ENCODE measurements at places on chromosomes 6 and 20.

DNA sequence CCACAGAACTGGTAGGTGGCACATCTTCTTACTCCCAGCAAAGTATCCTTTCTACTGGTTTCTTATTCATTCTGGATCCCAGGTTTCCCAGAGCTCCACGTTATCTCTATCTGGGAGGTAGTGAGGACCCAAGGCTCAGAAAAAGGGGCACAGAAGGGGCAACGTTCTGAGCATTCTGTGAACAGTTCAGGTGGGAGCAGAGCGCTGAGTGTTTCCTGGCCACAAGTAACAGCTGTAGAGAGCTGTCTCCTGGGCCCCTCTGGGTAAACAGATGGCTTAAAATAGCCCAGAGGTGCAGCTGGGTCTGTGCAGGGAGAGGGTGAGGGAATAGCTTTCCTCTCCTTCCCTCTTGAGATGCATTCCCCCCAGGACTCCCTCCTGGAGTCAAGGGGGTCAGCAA lies 2.1 kb downstream of the APOBEC2 start:
- no peak for DNase-seq

DNA sequence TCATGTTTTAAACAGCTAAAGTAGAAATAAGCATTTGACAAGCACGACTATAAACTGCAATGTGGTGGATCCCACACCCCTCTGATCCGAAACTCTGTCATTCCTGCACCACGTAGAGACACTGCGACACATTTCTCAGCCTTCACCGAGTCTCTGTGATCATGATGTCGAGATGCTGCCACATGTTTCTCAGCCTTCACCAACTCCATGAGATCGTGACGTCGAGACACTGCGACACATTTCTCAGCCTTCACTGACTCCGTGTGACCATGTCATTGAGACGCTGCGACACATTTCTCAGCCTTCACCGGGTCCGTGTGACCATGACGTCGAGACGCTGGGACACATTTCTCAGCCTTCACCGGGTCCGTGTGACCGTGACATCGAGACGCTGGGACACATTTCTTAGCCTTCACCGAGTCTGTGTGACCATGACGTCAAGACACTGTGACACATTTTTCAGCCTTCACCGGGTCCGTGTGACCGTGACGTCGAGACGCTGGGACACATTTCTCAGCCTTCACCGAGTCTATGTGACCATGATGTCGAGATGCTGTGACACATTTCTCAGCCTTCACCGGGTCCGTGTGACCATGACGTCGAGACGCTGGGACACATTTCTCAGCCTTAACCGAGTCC lies 143.0 kb downstream of the TTLL2 start:
- no peak for DNase-seq

GRCh38 chr6:111444794-111445193 lies 38.2 kb downstream of the REV3L start:
- no peak for DNase-seq

DNA sequence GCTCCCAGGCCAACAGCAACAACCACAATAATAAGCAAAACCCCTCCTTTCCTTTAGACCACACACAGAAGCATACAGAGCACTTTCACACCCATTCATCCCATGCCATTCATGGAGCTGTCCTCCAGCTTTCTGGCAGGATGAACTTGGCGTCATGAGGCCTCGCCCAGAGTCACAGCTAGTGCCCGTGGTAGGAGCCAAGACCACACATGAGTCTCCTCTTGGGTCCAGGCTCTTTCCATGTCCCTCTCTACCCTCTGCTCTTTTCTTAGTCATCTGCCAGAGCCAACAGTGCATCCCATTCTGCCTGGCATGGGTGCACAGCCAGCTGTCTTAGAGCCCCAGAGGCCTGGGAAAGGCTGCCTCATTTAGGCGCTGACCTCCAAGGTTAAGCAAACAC lies 1.8 kb upstream of the TGM3 start:
- no peak for DNase-seq

- no peak for DNase-seq
Measured at GRCh38 chr6:92989656-92990055, 429.7 kb downstream of the EPHA7 start.

DNA sequence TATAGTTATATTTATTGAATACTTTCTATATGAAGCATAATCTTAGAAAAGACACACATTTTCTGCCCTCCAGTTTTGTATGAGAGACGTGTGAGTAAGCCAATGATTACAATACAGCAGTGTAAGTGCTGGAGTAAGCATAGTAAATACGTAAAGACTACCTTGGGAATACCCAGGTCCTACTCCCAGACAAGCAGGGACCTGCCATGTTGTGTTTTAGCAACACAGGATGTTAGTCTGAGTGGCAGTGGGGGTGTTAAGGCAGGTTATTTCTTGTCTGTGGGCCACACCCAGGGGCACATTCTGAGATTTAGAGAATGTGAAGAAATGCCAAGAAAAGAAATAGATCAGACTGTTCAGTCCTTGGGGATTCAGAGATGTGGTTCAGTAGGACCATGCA lies 34.3 kb upstream of the RNF144B start:
- no peak for DNase-seq

DNA sequence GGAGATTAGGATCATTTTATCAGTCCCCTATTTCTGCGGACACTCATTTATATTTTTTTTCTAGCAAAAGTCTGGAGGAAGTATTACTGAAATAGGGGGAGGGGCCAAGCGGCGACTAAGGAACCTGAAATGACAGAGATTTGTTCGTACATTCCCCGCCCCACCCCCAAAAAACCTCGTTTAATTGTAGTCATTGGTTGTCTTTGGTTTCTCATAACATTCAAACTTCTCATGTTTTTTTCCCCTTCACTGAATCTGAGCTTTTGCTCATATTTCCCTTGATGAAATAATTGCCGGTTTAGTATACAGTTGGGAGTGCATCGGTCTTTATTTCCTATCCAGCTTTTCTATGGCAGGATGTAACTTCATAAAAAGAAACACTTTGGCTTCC lies 768 bp upstream of the FYN start:
- DNase-seq: no peak

DNA sequence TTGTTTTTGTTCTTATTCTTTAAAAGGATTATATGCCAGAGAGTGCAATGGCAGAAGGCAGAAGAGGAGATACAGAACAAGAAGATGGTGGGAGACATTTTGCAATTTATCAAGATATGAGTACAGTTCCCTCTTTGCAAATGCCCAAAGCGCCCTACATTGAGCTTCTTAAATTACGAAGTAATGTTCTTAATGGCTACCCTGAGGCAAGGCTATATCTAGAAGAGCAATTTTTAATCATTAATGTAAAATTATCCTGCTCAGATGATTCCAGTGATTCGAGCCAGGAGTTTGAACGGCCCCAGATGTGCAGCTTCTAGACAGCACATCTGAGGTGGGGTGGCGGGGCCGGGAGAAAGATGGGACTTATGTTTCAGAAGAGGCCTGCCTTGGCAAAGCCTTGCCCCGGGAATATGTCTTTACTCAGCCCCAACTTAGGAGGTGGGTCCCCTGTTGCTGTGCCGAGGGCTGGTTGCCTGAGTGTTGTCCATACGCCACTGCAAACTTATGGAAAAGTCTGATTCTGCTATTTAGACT lies 84.9 kb upstream of the MLN start:
- DNase-seq: no peak

All from smooth muscle cell of the brain vasculature (primary cell).